ENCODE measurements at places on chromosomes 12 and 14.

DNA sequence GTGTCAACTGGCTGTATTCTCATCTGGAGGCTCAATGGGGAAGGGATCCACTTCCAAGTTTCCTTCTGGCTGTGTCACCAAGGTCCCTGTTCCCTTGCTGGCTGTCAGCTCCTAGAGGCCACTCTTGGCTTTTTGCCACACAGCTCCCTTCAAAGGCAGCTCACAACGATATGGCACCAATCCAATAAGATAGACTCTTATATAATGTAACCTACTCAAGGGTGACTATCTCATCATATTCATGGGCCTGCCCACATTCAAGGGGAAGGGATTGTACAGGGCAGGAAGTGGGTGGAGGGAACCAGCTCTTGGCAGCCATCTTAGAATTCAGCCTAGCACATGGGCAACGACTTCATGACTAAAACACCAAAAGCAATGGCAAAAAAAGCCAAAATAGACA lies 98.7 kb upstream of the PLXNC1 start:
- no peak overlapping the region for H3K4me3 ChIP-seq
- no peaks in the 10 kb centered on the region for H3K4me1 ChIP-seq
- no peak for DNase-seq
- H3K27me3 ChIP-seq: no peaks in the 10 kb centered on the region

DNA sequence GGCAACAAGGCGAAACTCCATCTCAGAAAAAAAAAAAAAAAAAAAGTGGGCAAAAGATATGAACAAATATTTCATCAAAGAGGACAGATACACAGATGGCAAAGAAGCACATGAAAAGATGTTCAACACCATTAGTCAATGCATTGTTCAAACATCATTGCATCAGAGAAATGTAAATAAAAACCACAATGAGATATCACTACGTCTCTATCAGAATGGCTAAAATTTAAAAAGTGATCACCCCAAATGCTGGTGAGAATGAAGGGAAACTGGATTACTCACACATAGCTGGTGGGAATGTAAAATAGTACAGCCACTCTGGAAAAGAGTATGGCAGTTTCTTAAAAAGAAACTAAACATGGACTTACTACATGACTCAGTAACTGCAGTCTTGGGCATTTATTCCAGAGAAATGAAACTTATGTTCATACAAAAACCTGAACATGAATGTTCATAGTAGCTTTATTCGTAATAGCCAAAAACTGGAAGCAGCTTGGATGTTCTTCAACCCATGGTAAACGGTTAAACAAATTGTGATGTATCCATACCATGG lies 3.6 kb downstream of the L2HGDH start:
- H3K27me3 ChIP-seq: no peaks in the 10 kb centered on the region
- H3K27ac ChIP-seq: no peak overlapping the region
- DNase-seq: no peak
- no peak overlapping the region for H3K4me3 ChIP-seq

DNA sequence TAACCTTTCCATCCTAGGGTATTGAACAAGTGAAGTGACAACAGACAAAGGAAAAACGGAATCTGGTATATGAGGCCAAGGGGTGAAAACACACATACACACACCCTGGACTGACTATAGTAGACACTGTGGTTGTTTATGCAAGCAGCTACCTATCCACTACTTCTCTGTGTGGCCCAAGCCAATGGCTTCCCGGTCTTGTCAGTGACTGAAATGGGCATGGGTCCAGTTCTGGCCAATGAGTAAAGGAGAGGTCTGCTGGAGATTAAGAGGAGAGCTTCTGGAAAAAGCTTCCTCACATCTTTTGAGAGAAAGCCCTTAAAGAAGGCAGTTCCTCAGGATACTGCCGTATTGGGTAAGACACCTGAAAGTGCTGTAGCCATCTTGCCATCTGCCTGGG lies 19.3 kb downstream of the MBIP start:
- no peaks in the 10 kb centered on the region for H3K4me1 ChIP-seq
- H3K27me3 ChIP-seq: no peaks in the 10 kb centered on the region
- H3K36me3 ChIP-seq: no peaks in the 10 kb centered on the region
- DNase-seq: no peak

DNA sequence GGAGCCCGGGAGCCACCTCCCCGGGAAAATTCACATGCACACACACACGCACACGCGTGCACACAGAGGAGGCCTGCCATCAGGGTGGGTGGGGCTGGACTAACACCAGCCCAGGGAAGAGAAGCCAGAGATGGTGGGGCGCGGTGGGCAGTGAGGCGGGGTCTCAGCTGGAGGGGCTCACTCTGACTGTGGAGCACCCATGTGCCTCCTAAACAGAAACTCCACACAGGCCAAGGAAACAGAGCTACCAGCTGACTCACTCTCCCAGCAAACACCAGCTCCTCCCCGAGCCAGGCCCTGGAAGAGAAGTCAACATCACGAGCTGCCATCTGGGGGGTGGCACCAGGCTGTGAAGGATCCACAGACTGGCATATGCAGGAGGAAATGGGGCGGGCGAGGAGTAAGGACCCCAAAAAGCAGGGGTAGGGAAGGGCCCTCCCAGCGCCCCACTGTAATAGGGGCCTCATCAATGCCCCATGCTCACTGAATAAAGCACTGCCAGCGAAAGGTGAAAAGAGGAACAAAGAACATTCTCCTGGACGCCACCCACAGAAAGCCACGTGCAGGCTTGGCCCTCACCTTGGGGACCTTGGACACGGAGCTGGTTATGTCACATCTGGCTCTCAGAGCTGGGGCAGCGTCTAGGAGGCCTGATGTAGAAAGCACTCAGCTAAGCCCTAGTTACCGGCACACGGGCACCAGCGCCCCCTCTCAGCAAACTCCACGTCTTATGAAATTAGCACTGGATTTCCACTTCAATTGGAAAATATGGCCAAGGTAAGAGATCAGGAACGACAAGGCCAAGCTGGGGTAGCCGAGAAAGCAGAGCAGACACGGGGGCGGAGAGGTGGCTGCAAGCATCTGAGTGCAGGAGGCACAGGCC lies 8.4 kb upstream of the INF2 start:
- peaks cover 21% of the 10 kb centered on the region for H3K4me1 ChIP-seq
- H3K4me3 ChIP-seq: no peak overlapping the region
- DNase-seq: peak; percentile 31
- no peaks in the 10 kb centered on the region for H3K27me3 ChIP-seq
- no peak overlapping the region for H3K27ac ChIP-seq

DNA sequence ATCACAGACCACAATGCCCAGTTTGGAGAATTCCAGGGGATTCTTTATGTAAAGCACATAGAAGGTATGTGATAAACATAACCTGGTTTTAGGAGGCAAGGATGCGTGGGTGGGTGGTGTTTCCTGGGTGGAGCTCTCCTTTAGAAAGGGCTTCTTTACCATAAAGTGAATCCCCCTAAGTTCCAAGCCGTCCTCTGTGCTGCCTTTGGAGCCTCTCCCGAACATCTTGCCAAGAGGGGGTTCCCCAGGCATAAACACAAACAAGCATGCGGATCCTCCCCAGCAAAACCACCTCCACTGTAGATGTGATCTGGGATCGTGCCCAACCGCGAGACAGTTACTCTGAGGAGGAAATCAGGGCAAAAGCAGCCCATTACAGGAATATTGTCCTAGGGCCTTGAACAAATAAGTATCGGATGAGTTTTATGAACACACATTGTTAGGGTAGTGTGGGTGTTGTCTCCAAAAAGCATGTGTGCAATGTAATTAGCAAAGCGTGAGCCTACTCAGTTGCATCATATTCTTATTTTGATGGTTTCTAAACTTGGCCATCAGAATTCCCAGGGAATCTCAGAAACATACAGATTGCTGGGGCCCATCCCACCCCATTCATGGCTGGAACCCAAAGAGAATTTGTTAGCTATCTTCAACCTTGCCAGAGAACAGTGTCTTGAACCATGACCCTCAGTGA lies 48.8 kb upstream of the CORO1C start:
- peaks cover 5% of the 10 kb centered on the region for H3K4me1 ChIP-seq
- H3K4me3 ChIP-seq: no peak overlapping the region
- H3K36me3 ChIP-seq: no peaks in the 10 kb centered on the region
- peak; percentile 50 for DNase-seq

DNA sequence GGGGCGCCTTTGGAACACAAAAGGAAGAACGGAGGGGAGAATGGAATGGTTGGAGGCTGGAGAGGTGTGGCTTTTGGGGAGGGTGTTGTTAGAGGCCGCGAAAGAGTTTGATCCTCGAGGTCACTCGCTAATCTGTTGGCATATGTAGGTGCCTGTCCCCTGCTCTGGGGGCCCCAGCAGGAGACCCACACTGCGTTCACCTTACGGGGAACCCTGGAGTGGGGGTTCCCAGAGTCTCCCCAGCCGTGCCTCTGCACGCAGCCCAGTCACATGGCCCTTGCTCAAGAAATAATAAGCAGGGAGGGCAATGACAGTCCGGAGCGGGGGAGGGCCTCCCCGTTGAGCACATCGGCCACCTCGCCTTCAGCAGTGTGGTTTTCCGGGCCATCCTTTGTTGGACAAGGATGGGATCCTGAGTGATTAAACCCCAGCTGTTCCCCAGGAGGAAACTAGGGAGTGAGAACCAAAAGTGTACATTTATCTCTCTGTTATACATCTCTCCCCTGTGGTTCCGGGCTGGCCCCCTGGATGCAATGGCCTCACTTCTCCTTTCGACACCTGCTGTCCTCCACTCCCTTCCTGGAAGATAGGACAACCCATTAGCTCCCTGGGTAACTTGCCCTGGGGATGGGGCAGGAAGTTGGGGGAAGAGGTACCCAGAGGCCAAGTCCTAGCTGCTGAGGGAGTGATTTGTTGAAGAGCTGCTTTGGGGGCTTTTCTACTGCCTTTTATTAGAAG lies 1.3 kb downstream of the PLEKHG3 start:
- peak overlapping the region; percentile 82 for H3K4me3 ChIP-seq
- peak overlapping the region; percentile 93 for H3K27ac ChIP-seq
- no peaks in the 10 kb centered on the region for H3K27me3 ChIP-seq
- H3K4me1 ChIP-seq: peaks cover 35% of the 10 kb centered on the region

GRCh38 chr12:57836442-57837375 lies 9.8 kb downstream of the CTDSP2 start:
- no peaks in the 10 kb centered on the region for H3K36me3 ChIP-seq
- no peak overlapping the region for H3K27ac ChIP-seq
- H3K4me3 ChIP-seq: peak overlapping the region; percentile 25
- peak; percentile 92 for DNase-seq

DNA sequence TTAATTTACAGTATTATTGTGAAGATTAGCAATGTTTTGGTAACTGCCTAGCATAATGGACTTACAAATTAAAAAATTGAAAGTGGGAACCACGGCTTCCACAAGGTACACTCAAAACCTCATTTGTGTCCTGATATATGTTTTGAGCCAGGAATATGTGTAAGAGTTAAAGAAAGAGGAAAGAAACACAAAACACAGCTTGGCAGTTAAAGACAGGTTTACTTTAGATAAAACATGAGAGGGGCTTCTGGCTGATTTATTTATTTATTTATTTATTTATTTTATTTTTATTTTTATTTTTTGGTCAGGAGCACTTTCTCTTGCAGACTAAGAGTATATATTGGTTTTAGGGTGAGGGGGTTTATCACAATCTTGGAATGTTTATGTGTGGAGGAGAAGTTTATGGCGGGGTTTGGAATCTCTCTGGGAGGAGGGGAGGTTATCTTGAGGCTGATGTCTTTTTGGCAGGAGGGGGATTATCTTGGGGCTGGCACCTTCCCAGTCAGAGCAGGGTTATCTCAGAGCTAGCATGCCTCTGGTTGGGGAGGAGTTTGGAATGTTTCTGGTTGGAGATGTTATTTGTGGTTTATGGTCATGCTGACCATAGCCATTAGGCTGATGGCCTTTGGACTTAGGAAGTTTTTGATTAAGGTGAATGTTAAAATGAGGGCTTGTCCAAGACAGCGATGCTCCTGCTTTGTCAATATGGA lies 436.7 kb downstream of the DAD1 start:
- no peaks in the 10 kb centered on the region for H3K4me1 ChIP-seq
- H3K27me3 ChIP-seq: no peaks in the 10 kb centered on the region
- H3K27ac ChIP-seq: no peak overlapping the region
- no peak for DNase-seq
- no peaks in the 10 kb centered on the region for H3K36me3 ChIP-seq

- no peaks in the 10 kb centered on the region for H3K27me3 ChIP-seq
- H3K4me1 ChIP-seq: peaks cover 2% of the 10 kb centered on the region
- peak; percentile 79 for DNase-seq
Observed at GRCh38 chr14:33682760-33683159, 268.1 kb downstream of the EGLN3 start.
